ENCODE measurements at places on chromosomes 7 and 10.
A peak's percentile ranks its signal among the peaks of the same experiment; 100 is the strongest.

GRCh38 chr10:32109603-32110002, 53.4 kb upstream of the KIF5B start:
- no peaks in the 10 kb centered on the region for H3K36me3 ChIP-seq
- H3K4me1 ChIP-seq: no peaks in the 10 kb centered on the region
- DNase-seq: no peak

GRCh38 chr10:60732807-60733516, 45.3 kb upstream of the CDK1 start:
- peak overlapping the region; percentile 79 for H3K4me3 ChIP-seq
- peaks cover 13% of the 10 kb centered on the region for H3K27me3 ChIP-seq
- H3K27ac ChIP-seq: peak overlapping the region; percentile 86
- no peaks in the 10 kb centered on the region for H3K36me3 ChIP-seq

- H3K27me3 ChIP-seq: no peaks in the 10 kb centered on the region
- H3K4me3 ChIP-seq: no peak overlapping the region
- H3K36me3 ChIP-seq: no peaks in the 10 kb centered on the region
- no peak overlapping the region for H3K27ac ChIP-seq
- DNase-seq: no peak
Observed at GRCh38 chr7:74604326-74605020, 53.0 kb upstream of the GTF2I start.

DNA sequence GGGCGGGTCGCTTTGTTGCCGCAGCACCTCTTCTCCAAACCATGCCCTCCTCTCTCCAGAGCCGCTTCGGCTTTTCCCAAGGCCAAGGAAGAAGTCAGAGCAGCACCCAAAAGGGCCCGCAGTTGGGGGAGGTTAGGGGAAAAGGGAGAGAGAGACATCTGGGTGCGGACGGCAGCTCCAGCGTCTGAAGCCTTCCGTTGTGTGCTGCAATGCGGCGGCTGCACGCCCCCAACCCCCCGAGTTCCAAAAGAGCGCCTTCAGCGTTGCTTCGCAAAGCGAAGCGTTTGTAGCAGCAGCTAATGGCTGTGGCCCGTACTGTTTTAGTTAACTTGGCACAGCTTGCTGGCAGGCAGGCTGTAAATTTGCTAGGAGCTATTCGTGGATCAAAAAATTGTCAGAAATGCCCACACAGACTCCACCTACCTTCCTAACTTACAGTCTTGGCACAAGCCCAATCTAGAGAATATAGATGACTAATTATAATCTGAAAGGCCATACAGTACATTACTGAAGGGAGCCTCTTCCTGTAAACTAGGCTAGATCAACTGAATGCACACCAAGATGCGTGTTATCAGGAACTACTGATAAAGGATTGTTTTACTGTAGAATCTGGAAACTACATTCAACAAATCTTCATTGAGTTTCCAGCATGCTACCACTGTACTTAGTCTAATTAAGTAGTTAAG, 1.1 kb upstream of the KBTBD2 start:
- peak overlapping the region; percentile 87 for H3K4me3 ChIP-seq
- H3K27ac ChIP-seq: peak overlapping the region; percentile 98
- peak; percentile 51 for DNase-seq
- H3K36me3 ChIP-seq: peaks cover 13% of the 10 kb centered on the region
- H3K4me1 ChIP-seq: peaks cover 37% of the 10 kb centered on the region

GRCh38 chr7:5667391-5667790, 114.1 kb downstream of the RNF216 start:
- H3K27me3 ChIP-seq: no peaks in the 10 kb centered on the region
- no peak overlapping the region for H3K27ac ChIP-seq
- H3K4me3 ChIP-seq: no peak overlapping the region
- H3K4me1 ChIP-seq: peaks cover 3% of the 10 kb centered on the region
